ENCODE measurements at places on chromosomes 7 and 10.

DNA sequence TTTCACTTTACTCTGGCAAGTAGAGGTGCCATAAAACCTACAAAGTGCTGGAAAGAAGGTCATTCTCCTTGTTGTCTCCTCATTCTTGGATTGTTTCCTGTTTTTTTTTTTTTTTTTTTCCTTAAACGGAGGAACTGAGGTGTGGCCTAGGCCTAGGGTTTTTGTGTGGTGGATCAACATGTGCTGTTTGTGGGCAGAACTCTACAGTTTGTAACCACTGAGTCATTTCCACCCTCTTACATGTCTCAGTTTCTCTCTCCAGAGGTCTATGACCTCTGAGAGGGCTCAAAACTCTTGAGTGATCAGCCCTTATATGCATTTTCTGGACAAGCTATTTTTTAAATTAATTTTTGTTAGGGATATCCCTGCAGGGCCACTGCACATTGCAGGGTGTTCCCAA, 296.0 kb downstream of the PPP1R3A start:
- DNase-seq: no peak

DNA sequence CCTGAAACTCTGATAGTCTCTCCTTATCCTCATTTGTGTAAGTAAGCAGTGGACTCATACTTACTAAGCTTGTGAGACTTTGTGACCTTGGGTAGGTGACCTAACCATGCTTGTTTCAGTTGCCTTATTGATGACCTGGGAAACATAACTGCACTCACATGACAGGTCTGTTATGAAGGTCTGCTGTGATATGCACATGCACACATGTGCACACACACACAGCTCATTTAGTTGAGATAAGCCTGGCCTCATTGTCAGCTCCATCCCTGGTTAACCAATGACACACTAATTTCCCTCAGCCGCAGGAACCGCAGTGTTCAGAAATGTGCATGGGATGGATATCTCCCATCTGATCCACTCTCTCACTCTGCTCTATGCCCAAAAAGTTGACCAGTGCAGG, 177.2 kb downstream of the GPAM start:
- DNase-seq: no peak

DNA sequence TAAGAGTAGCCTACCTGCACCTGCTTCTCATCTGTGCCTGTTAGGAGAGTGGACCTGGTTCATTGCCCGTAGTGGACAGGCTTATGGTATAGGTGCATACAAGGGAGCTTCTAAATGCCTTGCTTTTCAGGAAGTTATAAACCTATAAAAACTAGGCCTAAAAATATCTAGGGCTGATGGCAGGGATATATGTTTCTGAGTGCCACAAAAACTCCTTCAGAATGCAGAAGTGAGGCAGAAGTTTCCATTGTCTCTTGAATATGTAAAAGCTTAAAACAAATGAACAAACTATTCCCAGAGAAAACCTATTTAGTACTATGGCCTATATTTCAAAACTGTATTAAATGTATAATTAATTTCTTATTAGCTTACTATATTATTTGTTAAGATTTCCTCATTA, 91.8 kb downstream of the RNLS start:
- no peak for DNase-seq

GRCh38 chr10:411603-412002, 276.3 kb downstream of the ZMYND11 start:
- no peak for DNase-seq

DNA sequence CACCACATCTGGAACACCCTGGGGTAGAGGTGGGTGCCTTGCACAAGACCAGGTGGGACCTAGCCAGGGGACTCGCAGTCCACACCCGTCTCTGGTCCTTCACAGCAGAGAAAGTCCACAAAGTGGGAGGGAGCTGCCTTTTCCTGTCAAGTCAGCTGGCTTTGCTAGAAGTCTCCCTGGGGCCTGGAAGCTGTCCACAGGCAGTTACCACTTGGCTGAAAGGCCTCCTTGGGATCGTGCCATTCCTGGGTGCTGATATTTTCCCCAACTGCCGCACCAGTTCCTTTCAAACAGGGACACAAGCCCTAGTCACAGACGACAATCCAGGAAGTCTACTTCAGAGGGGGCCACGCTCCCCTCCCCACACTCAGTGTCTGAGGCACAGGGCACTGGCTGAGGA, 75.4 kb downstream of the AFAP1L2 start:
- DNase-seq: no peak

DNA sequence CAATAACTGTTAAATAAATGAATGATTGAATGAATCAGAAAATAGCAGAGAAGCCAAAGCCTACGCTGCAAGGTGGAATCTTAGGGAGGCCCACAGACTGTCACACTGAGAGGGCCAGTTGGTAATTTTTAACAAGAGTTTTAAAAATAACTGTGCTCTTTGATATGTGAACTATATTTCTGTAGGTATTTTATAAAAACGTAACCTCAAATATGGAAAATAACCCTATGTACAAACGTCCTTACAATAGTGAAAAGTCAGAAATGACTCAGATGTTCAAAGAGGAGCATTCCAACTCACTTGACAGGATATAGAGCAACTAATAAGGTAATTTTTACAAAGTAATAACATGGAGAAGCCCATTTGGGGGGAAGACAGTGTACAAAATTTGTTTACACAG, 18.9 kb upstream of the TMEM273 start:
- no peak for DNase-seq

DNA sequence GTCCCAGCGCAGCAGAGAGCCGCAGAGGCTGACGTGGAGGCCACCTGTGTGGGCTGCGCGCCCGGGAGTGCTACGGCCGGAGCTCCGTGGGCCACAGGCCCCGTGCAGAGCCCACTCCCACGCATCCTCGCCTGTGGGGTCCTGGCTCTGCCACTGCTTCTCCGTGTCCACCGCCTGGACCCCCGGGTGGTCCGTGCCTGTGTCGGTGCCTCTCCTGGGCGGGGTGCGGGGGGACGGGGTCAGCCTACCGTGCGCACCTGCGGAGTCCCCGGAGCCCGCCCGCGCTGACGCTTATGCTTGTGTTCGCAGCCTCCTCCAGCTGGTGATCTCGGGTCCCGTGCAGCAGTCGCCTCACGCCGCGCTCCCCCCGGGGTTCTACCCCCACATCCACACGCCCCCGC, 7.8 kb upstream of the ZNF853 start:
- DNase-seq: no peak

- DNase-seq: no peak
These were observed 2.7 kb downstream of the LHPP start for GRCh38 chr10:124464028-124464965.

DNA sequence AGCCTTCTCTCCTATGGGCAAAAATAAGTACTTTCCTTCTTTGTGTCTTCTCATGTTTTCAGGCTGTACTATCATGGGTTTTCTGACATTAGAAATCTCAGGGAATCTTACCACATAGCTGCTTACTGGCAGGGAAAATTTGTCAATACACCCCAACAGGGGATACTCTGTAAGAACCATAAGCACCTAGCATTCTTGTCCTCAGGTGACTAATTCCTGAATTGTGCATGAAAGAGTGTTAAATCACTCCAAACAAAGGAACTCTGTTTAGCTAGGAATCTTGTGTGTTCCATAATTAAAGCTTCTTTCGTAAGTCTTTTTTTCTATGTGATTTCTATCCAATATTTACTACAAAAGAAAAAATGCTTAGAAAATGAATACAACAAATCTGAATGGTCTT, 206.7 kb upstream of the POT1 start:
- no peak for DNase-seq

DNA sequence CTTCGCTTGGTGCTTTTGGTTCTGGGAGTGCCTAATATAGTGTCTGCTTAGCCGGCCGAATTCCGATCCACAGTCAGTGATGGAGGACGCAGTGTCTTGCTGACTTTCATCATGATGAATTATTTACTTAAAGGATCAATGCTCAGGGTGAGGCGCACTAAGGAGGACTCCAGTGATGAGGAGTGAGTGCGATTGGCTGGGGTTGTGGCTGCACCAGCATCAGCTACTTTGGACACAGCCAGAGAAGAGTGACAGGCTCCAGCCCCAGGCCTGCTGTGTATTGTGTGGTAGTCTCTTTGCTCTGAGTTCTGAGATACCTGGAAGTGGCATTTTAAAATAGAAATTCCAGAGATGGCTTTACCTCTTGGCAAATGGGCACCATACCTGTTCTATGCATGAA, 73.3 kb upstream of the ANLN start:
- DNase-seq: no peak
